ENCODE measurements at places on chromosomes 3 and 15. TPM values are rescaled to one million over a fixed set of nuclear protein-coding genes. Genes with fewer than 3 reads are reported as not detected.

DNA sequence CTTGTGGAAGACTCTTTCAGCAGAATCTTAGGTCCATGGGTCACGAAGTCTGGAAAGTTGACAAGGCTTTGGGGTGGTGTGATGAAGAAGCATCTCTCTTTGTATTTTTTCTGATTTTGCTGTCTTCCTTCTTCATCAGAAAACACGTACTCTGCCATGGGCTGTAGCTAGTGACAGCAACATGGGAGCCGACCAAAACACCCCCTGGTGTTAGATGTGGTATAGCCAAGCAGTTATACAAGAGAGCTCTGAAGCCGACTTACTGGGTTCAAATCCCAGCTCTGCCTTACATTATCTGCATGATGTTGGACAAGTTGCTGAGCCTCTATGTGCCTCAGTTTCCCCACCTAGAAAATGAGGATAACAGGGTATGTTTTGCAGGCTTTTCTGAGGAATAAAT lies 32.9 kb upstream of the LYZL4 start:
- no peak for DNase-seq

- no peak for DNase-seq
Observed at GRCh38 chr3:126684218-126684751, 19.8 kb upstream of the CHCHD6 start.

DNA sequence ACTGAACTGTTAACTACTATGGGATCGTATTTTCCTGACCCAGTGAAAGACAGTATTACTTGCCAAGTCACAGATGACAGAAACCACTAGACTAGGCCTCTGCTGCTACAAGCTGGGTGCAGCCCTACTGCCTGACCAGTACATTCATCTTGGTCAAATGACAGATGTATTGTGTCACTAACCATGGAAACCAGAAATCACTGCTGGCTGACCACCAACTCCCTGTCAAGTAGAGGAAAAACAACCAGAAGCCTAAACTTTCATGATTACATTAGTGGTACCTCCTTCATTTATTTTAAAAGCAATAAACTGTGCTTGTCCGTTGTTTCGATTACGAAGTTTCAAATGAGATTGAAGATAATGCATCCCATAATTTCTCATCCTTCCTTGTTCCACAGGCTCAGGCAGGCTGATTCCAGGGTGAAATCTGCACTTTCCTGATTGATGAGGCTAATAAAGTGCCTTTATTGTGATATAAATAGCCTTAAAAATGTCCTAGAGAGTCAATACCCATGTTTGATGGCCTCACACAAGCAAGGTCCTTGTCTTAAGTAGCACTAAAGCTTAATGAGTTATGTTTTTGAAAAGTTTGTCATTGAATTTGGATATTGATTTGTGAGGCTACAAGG lies 309.7 kb downstream of the LSAMP start:
- DNase-seq: no peak

Gene LRRC15
- 0.37 TPM for total RNA-seq

All from H1 (cell line).